ENCODE measurements at places on chromosomes 7 and 10.

DNA sequence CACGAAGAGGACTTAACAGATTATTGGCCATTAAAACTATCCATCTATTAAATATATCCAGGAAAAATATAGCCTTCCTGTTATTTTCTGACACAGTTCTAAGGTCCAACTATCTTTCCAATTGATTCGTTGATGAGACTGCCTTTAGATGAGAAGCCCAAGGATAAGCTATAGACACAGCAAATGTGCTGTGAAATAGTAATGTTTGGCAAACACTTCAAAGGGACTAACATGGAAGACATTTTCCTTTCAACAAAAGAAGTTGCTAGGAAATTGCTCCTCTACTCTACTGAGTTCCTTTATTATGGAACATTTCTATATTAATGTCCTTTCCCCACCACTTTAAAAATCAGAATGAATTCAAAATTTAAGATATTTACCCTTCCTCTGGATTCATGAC is 38.5 kb downstream of the CCDC186 start:
- DNase-seq: no peak

GRCh38 chr7:33805630-33806233 is 99.6 kb upstream of the BMPER start:
- no peak for DNase-seq

GRCh38 chr7:41817386-41817785 is 114.5 kb upstream of the INHBA start:
- DNase-seq: no peak

DNA sequence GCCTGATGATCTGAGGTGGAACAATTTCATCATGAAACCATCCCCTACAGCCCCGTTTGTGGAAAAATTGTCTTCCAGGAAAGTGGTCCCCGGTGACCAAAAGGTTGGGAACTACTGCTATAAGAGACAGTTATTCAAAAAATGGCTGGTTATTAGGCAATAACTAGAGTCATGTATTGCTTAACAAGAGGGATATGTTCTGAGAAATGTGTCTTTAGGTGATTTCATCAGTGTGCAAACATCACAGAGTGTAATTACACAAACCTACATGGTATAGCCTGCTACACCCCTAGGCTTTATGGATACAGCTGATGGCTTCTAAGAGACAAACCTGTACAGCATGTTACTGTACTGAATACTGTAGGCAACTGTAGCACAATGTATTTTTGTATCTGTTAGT is 71.3 kb upstream of the CSTF2T start:
- DNase-seq: no peak

- DNase-seq: no peak
Observed at GRCh38 chr10:32298075-32298812, 48.7 kb downstream of the EPC1 start.

DNA sequence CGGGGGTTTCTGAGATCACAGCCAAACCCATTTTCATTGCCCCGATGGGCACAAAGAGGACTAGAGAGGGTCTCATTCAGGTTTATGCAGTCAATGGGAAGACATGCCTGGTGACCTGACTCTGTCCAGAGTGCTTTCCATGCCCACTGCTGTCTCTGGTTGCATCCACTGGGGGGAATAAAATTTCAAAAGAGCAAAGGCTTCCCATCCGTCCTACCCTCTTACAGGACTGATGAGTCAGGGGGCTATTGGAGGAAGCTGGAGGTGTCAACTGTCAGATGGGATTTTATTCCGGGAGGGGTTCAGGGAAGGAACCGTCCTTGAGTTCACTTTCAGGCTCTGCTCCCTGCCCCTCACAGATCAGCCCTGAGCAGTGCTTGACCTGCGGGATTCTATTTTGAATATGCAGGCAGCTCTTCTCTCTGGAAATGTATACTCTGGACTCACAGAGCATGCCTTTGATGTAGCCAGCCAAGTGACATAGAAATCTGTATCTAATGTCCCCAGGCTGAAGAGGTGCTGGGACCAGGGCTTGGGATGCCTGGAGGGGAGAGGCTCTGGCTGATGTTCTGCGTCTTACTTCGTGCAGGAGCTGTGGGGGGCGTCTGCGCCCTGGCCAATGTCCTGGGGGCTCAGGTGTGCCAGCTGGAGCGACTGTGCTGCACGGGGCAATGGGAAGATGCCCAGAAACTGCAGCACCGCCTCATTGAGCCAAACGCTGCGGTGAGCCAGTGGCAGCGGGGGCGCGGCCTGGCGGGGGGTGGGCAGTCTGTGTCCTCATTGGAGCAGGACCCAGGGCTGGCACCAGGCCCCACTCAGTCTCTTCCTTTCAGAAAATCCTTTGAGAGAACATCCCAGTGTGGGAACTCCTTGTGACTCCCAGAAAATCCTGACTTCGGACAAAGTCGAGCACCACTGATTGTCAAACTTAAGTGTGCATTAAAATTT is 12.0 kb downstream of the C10orf62 start:
- DNase-seq: no peak

GRCh38 chr10:121414366-121415062 is 183.7 kb downstream of the FGFR2 start:
- no peak for DNase-seq

GRCh38 chr7:82164813-82165212 is 278.8 kb downstream of the CACNA2D1 start:
- no peak for DNase-seq

DNA sequence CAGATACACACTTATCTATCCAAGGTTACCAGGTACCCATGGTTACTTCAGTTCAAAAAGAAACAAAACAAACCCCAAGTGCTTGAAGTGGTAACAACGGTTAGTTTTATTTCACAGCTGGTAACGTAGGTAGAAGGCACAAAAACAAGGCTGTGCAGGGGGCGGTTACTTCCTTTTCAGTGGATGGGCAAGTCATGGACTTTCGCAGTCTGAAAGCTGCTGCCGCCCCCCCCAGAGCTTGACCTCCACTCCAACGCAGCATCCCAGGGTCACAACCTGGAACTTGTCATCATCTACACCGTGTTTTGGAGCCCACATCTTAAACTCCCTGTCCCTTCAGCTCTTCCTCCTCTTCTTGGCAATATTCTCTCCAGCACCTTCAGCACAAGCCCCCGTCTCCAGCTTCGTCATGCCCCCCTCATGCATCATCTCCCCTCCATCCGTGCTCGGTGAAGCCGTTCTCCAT is 181.2 kb upstream of the ITGB1 start:
- DNase-seq: no peak

DNA sequence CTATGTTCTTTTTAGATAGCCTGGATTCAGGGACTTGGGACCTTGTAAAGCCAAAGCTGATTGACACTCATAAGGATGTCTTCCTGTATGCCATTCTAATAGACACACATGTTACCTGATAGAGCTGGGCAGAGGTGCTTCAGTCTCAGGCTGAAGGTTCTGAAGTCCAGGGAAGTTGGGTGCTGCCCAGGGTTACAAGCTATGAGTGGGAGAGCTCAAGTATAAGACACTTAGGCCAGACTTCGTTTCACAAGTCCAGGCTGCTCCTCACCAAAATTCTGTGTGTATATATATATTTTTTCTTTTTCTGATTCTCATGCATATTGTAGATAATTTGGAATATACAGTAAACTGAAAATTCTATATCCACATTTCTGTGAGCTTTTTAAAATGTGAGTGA is 144.2 kb downstream of the HDAC9 start:
- no peak for DNase-seq
